Left colon (tissue), 2 donors: ENCODE measurements at places on chromosomes 2 and 18.

DNA sequence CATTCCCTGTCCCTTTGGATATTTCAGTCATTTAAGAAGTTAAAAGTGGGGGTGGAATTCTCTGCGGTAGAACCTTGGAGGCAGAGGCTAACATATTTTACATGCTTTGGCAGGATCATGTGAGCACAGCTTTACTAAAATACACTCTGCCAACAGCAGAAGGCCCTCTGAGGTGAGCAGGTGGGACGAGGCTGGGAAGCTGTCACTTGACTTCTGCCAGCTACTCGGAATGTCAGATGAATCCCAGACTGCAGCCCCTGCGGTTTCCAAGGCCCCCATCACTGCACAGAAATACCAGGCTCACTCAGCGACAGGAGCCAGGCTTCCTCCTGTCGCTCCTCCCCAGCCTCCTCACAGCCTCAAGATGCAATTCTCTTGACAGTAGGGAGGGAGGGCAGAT is 220.9 kb upstream of the REV1 start:
- DNase-seq = no peak

- no peak for DNase-seq
Observed at GRCh38 chr2:64225491-64225890, 81.3 kb upstream of the PELI1 start.

- DNase-seq = no peak
Observed at GRCh38 chr18:12939162-12939561, 8.6 kb upstream of the SEH1L start.

DNA sequence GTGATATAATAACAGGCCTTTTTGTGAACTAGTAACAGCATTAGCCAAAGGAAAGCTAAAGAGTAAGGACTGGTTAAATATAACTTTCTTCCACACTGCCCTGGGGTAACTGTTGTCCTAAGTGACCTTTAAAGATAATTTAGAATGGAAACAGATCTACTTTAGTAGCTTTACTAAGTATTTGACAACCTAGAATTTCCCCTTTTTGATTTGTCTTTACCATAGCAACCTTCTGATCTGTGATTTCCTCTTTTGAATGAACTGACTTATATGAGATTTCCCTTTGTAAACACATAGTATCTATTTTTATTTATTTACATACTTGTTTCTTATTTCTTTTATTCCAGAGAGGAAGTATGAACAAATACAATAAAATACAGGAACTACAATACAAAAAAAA is 10.5 kb upstream of the KLF7 start:
- no peak for DNase-seq

DNA sequence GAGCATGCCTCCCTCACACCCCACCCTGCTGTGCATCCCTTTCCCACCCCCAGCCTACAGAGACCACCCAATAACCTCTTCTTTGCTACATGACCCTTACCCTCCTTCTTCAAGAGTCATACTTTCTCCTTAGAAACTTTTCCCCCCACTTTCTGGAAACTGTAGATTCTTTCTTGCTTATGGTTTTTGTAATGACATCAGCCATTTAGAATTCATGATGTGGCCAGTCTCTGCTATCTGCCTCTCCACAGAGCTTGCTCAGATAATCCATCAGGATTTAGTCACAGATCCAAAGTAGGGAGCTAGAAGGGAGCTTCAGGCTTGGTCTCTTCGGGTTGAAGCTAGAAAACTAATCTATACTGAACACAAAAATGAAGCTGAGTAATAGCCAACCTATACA is 36.5 kb downstream of the GALM start:
- DNase-seq = no peak

DNA sequence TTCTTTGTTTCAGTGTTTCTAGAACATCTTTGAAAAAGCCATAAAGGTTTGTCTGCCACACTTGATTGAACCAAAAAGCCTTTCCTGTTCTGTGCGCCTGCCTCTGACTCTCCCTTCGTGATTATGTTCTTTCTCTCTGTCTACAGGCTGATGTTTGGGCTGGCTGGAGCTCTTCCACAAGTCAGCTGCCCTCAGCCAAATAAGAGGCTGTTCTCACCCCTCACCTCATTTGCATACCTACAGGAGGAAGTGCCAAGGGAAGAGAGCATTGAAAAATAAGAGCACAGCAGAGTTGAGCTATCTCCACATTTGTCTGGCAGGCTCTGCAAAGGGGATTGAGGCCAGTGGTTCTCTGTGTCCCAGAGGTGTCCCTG is 15.8 kb downstream of the INPP5D start:
- DNase-seq = no peak

GRCh38 chr18:1124495-1124894 is 219.8 kb downstream of the ADCYAP1 start:
- DNase-seq = no peak

GRCh38 chr2:101858246-101858645 is 133.5 kb upstream of the IL1R2 start:
- no peak for DNase-seq

DNA sequence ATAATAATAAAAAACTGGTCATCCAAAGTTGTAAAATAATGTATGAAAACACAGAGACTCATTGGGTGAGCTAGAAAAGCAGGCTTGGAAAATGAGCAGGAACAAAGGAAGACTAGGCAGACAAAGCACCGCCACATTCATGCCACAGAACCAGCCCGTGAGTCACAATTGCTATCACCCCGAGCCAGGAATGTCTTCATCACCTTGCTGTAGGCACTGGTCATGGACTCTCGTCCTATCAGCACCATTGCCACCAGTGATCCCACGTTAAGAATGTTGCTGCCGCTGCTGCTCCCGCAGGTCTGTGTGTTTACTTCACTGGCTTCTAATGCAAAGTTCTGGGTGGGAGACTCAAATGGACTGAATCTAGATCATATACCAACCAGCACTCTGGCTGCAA is 417.9 kb downstream of the PID1 start:
- no peak for DNase-seq

DNA sequence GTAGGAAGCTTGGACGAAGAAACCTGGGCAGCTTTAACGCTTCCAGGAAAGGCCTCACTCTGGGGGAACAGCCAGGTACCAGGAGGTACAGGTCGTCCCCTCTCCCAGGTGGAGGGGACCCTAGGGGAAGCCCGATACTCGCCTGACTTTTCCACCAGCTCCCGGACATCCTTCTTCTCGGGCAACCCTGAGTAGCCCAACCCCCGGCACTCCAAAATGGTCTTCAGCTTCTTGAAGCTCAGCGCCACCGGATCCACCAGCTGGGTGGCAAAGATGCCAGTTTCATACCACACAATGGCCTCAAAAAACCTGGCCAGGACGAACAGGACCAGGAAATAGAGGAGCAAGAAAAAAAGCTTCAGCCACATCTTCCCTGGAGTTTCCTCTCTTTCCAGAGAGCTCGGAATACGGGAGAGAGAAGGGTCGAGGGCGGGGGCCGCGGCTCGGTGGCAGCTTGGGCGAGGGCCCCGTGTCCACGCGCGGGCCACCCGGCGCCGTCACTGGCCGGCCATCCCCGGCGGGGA is 1.1 kb downstream of the RNF103 start:
- peak; percentile 36 for DNase-seq

DNA sequence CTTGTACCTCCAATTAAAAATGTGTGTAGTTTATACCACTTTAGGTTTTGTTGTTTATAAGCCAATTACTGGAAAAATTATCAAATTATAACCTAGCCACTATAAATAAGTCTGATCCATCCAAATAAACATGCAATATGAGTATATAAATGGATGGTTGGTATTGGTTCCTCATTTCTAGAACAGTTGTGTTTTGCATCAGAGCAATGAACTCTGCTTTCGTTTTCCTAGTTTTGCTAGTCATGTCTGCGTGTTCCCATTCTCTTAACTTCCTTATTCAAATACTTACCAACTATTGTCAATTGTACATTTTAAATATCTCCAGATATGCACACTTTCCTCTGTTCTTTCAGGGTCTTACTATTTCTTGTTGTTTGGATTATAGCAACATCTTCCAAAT is 641.7 kb downstream of the NR4A2 start:
- no peak for DNase-seq
